Putamen (tissue), 1 donor: ENCODE measurements at places on chromosomes 2 and 18.

DNA sequence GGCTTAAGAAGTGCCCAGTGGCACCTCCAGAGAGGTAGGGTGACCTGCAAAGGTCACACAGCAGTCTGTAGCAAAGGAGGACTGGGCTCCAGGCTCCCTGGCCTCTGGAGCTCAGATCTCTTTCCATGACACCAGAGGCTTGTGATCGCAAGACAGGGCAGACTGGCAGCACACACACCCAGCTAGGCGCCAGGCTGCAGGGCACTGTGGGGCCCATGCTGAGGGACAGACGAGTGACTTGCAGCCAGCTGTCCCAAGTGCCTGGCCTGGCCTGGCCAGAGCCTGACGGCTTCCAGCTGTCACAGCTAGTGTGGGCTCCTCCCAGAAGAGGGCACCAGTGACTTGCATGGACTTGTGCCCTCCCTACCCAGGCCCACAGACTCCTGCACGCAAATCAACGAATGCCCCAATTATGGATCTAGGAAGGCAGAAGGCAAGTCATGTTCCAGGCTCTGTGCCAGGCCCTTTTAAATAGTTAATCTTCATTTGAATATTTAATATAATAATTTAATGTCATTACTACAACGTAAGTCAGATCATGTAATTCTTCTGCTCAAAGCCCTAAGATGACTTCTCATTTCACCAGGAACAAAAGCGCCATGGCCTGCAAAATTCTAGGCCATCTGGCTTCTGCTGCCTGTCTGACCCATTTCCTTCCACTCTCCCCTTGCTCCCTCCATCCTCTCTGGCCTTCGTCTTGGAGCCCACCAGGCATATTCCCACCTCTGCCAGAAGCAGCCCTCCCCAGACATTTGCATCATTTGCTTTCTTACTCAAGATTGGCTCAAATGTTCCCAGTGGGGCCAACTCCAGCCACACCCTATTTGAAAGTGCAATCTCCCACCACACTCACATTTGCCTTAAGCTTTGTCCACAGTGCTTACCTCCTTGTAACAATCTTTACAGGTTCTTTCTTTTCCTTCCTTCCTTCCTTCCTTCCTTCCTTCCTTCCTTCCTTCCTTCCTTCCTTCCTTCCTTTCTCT is 3.7 kb upstream of the SPEG start:
- DNase-seq, result peak; percentile 14

GRCh38 chr2:218863021-218863520 is 3.5 kb downstream of the WNT6 start:
- DNase-seq, result no peak

- no peak for DNase-seq
These were observed 7.0 kb upstream of the LDLRAD4 start for GRCh38 chr18:13211534-13211933.

- peak; percentile 74 for DNase-seq
These were observed 17.1 kb downstream of the FAM178B start for GRCh38 chr2:96969321-96969720.

GRCh38 chr18:23462876-23463275 is 9.8 kb downstream of the RIOK3 start:
- DNase-seq, result no peak

DNA sequence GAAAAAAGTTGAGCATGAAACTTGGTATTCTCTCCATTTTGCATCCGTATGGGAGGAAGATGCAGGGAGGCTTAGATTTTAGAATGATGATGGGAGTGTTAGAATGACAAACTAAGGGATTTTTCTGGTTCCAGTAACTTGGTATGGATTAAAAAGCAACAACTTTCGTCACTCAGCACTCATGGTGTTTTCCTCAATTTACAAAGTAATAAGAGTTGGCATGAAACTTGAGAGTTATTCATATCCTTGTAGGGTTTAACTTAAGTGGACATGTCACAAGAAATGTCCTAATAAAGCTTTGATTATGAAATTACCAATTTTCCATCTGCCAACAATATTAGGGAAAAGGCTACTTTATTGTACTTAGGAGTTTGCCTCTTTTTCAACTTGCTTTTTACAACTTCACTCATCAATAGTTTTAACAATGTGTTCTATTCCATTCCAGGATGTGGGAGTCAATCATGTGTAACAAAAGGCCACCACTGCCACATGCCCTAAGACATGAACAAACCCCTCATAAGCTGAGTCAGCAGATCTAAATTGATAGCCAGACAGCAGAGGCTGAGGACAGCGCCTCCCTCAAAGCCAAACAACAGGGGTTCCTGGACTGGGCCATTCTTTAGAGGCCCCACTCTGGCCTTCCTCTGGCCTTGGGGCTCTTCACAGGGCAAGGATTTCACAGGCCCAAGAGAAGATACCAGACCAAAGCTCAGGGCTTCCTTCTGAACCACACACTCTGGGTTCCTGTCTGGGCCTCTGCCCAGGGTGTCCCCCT is 265.8 kb downstream of the TNS1 start:
- no peak for DNase-seq

GRCh38 chr2:64260817-64261216 is 116.6 kb upstream of the PELI1 start:
- peak; percentile 57 for DNase-seq

DNA sequence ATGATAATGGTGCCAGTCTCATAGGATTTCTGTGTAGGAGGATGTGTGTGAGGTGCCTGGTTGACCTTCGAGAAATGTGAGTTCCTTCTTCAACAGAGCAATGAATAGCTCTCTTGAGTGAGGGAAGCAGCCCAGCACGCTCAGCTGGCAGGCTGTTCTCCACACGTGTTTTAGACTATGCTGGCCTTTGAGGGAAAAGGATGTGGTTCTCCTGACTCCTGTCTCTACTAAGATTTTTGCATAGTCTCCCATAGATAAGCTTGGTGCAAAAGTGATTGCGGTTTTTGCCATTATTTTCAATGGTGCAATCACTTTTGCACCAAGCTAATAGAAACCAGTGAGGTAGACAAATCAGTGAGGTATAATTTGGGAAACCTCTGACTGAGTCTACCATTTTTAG is 284.1 kb downstream of the SLC4A3 start:
- DNase-seq, result no peak
